ENCODE measurements at places on chromosomes 2 and 18. TPM values are rescaled to one million over a fixed set of nuclear protein-coding genes. Genes with fewer than 3 reads are reported as not detected.

- peak overlapping the region; percentile 93 for H3K27ac ChIP-seq
- H3K4me3 ChIP-seq = no peak overlapping the region
- no peaks in the 10 kb centered on the region for H3K36me3 ChIP-seq
These were observed 10.4 kb downstream of the ARHGAP25 start for GRCh38 chr2:68745006-68745405.

Gene FBXO48
- total RNA-seq = 0.56 TPM

DNA sequence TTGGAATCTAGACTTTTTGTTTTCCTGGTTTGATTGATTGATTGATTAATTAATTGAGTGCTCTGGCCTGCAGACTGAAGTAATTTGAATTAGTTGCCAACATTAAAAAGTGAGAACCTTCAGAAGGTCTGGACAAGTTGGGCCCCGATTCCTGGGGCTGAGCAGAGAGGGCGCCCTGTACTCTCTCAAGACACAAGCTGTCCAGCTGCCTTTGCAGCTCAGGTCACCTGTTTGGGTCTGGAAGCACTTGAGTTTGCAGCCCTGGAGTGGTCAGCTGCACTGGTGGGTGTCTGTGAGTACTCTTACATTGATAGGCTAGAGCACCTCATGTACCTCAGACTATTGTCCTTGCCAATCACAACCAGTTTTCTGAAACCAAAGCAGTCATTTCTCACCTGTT, 22.7 kb upstream of the CELF4 start:
- H3K36me3 ChIP-seq = no peaks in the 10 kb centered on the region
- H3K4me1 ChIP-seq = no peaks in the 10 kb centered on the region
- H3K27me3 ChIP-seq = no peaks in the 10 kb centered on the region
- peak; percentile 7 for DNase-seq
- H3K4me3 ChIP-seq = no peak overlapping the region

DNA sequence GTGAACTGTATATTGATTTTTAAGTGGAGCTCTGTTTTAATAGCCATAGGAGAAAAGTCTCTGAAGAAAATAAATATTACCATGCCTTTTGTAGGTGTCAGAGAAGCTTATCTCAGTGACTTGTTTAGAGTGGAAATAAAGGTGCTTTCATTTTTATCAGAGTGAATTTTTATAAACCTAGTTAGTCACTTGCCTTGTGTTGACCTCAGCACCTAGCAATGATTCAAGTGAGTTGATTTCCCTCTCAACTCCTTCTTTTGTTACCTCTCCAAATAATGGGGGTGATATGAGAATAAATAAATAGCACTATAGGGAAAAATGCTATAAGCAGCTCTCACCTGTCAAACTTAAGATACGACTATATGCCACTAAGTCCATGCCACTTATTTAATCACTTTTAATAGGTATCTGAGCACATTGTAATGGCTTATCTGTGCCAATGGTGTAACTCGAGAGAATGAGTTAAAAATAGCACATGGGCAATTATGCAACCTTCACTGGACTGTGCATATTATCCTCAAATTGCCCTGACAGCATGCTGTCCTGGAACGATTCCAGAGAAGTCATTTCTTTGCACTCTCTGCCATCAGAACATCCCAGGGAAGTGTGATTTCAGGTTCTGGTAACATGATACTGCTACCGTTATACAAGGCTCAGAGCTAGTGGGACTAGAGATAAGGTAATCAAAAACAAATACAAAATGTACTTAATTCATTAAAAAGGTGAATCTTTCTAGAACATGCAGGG, 290.8 kb downstream of the CCDC85A start:
- DNase-seq = no peak
- H3K4me1 ChIP-seq = no peaks in the 10 kb centered on the region
- H3K4me3 ChIP-seq = no peak overlapping the region
- no peak overlapping the region for H3K27ac ChIP-seq
- no peaks in the 10 kb centered on the region for H3K36me3 ChIP-seq
- no peaks in the 10 kb centered on the region for H3K27me3 ChIP-seq

Gene PTPRM
- 149 TPM for total RNA-seq

Gene INPP4A
- total RNA-seq = 21.4 TPM

GRCh38 chr2:70817284-70817954, 3.0 kb downstream of the CLEC4F start:
- no peaks in the 10 kb centered on the region for H3K27me3 ChIP-seq
- no peak overlapping the region for H3K4me3 ChIP-seq
- DNase-seq = no peak
- H3K27ac ChIP-seq = no peak overlapping the region
- no peaks in the 10 kb centered on the region for H3K36me3 ChIP-seq

- no peak for DNase-seq
- no peaks in the 10 kb centered on the region for H3K36me3 ChIP-seq
- H3K27me3 ChIP-seq = no peaks in the 10 kb centered on the region
- H3K27ac ChIP-seq = peak overlapping the region; percentile 24
- peak overlapping the region; percentile 43 for H3K4me3 ChIP-seq
- no peaks in the 10 kb centered on the region for H3K4me1 ChIP-seq
These were observed 16.9 kb upstream of the ZCCHC2 start for GRCh38 chr18:62505669-62506494.

GRCh38 chr18:63297687-63298399, 21.7 kb downstream of the BCL2 start:
- H3K27ac ChIP-seq = no peak overlapping the region
- peaks cover 59% of the 10 kb centered on the region for H3K4me1 ChIP-seq

Gene TRIB2
- 56.4 TPM for total RNA-seq

Gene ZNF396
- total RNA-seq = 0.38 TPM

Gene CDK15
- not detected for total RNA-seq

GRCh38 chr18:40653682-40654081, 1301.4 kb upstream of the PIK3C3 start:
- H3K36me3 ChIP-seq = no peaks in the 10 kb centered on the region
- no peaks in the 10 kb centered on the region for H3K27me3 ChIP-seq
- H3K27ac ChIP-seq = no peak overlapping the region
- H3K4me1 ChIP-seq = no peaks in the 10 kb centered on the region
- H3K4me3 ChIP-seq = no peak overlapping the region

DNA sequence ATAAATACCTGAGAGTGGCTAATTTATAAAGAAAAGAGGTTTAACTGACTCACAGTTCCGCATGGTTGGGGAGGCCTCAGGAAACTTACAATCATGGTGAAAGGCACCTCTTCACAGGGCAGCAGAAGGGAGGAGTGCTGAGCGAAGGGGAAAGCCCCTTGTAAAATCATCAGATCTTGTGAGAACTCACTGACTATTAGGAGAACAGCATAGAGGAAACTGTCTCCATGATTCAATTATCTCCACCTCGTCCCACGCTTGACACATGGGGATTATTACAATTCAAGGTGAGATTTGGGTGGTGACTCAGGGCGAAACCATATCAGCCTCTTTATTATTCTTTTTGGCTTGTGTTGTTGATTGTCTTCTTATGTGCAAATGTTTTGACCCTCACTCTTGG, 76.2 kb downstream of the WDR7 start:
- H3K36me3 ChIP-seq = peaks cover 18% of the 10 kb centered on the region
- no peaks in the 10 kb centered on the region for H3K4me1 ChIP-seq
- no peaks in the 10 kb centered on the region for H3K27me3 ChIP-seq
- no peak for DNase-seq
- no peak overlapping the region for H3K4me3 ChIP-seq

Gene NETO1
- total RNA-seq = 0.09 TPM

- DNase-seq = no peak
- no peaks in the 10 kb centered on the region for H3K27me3 ChIP-seq
- no peak overlapping the region for H3K4me3 ChIP-seq
- H3K36me3 ChIP-seq = no peaks in the 10 kb centered on the region
- peaks cover 20% of the 10 kb centered on the region for H3K4me1 ChIP-seq
- H3K27ac ChIP-seq = peak overlapping the region; percentile 55
These were observed 151.3 kb downstream of the TANC1 start for GRCh38 chr2:159119652-159120257.

Gene IGFBP5
- 129 TPM for total RNA-seq

Gene SPDYA
- total RNA-seq = 0.50 TPM

GRCh38 chr2:179022685-179023084, 27.3 kb downstream of the CCDC141 start:
- H3K27ac ChIP-seq = peak overlapping the region; percentile 38
- no peaks in the 10 kb centered on the region for H3K27me3 ChIP-seq
- H3K4me3 ChIP-seq = no peak overlapping the region

GRCh38 chr2:37625796-37626571, 45.5 kb downstream of the CDC42EP3 start:
- H3K4me3 ChIP-seq = no peak overlapping the region
- peak; percentile 29 for DNase-seq
- H3K4me1 ChIP-seq = peaks cover 16% of the 10 kb centered on the region
- H3K36me3 ChIP-seq = no peaks in the 10 kb centered on the region

GRCh38 chr2:219219784-219220532, 1.2 kb upstream of the ABCB6 start:
- peaks cover 38% of the 10 kb centered on the region for H3K4me1 ChIP-seq
- no peak for DNase-seq
- H3K27ac ChIP-seq = peak overlapping the region; percentile 81
- peak overlapping the region; percentile 57 for H3K4me3 ChIP-seq
- H3K36me3 ChIP-seq = peaks cover 67% of the 10 kb centered on the region

Data from heart left ventricle (tissue), 16 donors.